Posterior cingulate gyrus (tissue), 11 donors: ENCODE measurements at places on chromosomes 4 and X.

- no peak for DNase-seq
Observed at GRCh38 chr4:75745721-75746199, 21.4 kb downstream of the USO1 start.

DNA sequence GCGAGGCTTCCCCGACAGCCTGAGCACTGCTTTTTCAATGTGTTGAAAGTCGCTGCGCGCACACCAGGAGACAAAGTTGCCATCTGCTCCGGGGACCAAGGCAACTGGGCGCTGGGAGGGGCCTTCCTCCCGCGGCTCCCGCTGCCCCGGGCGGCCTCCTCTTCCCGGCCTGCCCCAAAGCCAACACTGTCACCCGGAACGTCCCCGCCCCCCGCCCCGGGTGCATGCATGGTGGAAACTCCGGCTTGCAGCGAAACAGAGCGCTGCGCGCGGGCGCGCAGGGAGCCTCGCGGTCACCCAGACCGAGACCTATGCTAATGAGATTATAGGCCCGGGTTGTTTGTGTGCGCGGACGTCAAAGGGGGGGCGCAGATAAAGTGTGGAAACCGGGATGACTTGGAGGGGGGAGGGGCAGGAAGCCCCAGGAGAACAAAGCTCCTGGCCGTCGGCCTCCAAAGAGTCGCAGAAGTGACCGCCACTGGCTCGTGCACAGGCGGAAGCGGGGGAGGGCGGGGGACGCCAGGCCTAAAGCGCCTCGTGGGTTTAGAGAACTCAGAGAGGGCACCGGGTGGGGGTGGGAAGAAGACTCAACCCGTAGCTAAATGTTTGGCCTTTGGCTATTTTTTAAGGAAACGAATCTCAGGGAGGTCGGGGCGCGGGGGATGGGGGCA, 88.8 kb downstream of the BCOR start:
- DNase-seq, result no peak

DNA sequence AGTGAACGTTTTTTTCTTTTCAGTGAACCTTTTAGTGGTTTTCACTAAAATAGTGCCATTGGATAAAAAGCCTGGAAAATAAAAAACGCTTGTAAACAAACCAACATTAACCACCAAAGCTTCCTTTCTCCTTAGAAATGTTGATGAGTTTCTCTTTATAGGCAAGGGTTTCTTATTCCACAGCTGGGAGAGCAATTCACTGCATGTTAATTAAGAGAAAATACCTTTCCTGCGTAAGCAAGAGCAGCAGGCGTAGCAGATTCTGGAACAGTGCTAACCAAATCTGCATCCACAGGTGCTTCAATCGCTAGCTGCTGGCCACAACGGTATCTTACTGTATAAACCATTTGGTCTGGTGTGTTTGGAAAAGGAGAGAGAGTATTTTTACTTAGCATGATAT, 13.3 kb upstream of the AASDH start:
- DNase-seq, result no peak

GRCh38 chr4:89949782-89950387, 55.2 kb downstream of the MMRN1 start:
- no peak for DNase-seq

GRCh38 chrX:107678957-107679740, 50.8 kb downstream of the PRPS1 start:
- DNase-seq, result no peak

- no peak for DNase-seq
Observed at GRCh38 chrX:26511589-26512363, 295.8 kb downstream of the MAGEB5 start.
